ENCODE measurements at places on chromosomes 5 and 9.

GRCh38 chr5:16660982-16661381 lies 44.2 kb upstream of the RETREG1 start:
- DNase-seq, result no peak

- DNase-seq, result peak; percentile 52
These were observed 53.4 kb downstream of the PLPP1 start for GRCh38 chr5:55481293-55481855.

DNA sequence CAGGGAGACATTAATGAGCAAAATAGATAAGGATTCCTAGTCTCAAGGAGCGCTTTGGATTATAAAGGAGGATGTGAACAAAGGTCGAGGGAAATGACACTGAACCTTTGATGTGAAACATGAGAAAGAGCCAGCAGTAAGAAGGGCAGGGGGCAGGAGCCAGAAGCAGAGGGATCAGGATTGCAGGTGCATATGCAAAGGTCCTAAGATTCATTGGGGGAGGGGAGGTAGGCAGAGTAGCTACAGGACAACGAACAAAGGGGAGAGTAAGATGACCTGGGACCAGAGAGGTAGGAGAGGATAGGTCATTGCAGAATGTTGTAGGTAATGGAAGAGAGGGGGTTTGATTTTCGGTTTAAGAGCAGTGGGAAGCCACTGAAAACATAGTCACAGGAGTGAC lies 129.2 kb upstream of the TRPM3 start:
- DNase-seq, result no peak

DNA sequence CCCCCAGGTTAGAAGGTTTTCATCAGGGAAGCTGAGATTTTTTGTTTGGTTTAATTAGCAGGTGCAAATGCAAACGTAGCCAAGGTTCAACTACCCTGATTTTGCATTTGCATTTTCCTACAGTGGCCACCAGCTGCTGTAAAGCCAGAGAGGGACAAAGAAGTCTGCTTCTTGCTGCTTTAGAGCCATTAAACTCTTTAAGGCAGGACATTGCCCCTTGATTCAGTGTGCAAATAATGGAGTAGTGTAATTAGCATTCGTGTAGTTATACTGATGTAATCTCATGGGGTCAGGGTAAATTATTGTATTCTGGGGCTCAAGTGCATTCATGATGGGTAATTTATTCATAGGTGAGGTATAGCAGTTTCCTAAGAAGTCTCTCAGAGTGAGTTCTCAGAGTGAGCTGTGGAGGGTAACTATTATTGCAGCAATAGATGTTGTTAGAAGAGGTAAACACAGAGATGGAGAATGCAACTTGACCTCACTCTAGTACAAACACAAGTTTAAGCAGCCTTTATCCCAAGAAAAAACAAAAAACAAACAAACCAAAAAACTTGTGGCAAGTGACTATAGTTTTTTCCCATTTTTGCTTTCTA lies 526.5 kb downstream of the KIF4B start:
- no peak for DNase-seq

GRCh38 chr9:134063088-134063570 lies 4.7 kb downstream of the BRD3 start:
- no peak for DNase-seq

- peak; percentile 77 for DNase-seq
These were observed 148.1 kb upstream of the DMRT1 start for GRCh38 chr9:693201-694091.

GRCh38 chr9:87528969-87529368 lies 31.3 kb downstream of the DAPK1 start:
- no peak for DNase-seq

- DNase-seq, result no peak
These were observed 47.8 kb downstream of the PTTG1 start for GRCh38 chr5:160469156-160470144.

GRCh38 chr5:142091922-142092321 lies 16.7 kb upstream of the NDFIP1 start:
- DNase-seq, result no peak

GRCh38 chr5:107268241-107268640 lies 402.5 kb downstream of the EFNA5 start:
- peak; percentile 67 for DNase-seq

DNA sequence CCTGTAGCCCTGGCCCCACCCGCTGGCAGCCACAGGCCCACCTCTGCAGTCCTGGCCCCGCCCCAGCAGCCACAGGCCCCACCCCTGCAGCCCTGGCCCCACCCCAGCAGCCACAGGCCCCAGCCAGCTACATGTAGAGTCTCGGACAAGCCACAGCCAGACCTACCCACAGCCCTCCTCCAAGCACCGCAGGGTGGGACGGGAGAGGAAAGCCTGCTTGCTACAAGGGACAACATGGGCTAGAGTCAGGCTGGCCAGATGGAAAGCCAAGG lies 49.5 kb upstream of the SARDH start:
- DNase-seq, result no peak

DNA sequence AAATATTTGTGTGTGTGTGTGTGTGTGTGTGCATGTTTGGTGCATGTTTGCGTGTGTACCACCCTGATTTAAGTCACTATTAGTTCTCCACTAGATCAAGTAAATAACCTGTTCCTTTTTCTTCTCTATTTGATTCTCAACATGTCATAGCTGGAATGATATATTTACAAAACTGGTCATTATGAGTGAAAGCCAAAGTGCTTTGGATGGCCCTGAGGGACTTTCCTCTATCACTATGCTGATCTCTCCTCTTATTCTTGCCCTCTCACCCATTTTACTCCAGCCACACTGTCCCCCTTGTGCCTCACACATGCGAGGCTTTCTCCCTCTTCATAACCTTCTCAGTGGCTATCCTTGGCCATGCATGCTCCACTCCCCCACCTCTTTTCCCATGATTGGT lies 144.6 kb upstream of the NMUR2 start:
- no peak for DNase-seq

GRCh38 chr5:43386960-43387362 lies 25.2 kb downstream of the CCL28 start:
- DNase-seq, result peak; percentile 20

DNA sequence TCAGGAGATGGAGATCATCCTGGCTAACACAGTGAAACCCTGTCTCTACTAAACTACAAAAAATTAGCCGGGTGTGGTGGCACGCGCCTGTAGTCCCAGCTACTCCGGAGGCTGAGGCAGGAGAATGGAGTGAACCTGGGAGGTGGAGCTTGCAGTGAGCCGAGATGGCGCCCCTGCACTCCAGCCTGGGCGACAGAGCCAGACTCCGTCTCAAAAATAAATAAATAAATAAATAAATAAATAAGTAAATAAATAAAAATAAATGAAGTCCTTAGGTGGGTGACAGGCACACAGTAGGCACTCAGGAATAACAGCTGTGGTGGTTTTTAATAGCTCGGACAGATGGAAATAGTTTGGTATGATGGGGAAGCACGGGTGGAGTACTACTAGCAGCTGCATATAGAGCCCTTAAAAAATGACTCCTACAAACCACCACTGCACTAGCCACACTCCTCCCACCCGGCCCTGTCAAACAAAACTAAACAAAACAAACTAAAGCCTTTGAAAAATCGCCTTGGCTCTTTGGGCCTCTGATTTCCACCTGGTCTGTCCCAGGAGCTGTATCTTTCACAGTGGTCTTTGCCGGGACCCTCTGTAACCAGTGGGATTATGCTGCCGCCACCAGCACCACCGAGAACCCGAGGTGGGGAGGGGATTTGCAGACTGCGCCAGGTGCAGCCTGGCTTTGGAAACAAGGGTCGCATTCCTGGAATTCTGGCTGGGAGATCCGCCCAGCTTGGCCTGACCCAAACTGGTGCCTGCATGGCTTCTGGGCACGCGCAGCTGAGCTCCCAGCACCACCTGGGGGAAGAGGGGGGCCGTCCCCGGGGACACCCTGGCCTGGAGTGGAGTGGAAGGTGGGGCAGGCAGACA lies 5.1 kb upstream of the WDR5 start:
- DNase-seq, result no peak

- no peak for DNase-seq
These were observed 10.2 kb downstream of the STX17 start for GRCh38 chr9:99916650-99917049.

DNA sequence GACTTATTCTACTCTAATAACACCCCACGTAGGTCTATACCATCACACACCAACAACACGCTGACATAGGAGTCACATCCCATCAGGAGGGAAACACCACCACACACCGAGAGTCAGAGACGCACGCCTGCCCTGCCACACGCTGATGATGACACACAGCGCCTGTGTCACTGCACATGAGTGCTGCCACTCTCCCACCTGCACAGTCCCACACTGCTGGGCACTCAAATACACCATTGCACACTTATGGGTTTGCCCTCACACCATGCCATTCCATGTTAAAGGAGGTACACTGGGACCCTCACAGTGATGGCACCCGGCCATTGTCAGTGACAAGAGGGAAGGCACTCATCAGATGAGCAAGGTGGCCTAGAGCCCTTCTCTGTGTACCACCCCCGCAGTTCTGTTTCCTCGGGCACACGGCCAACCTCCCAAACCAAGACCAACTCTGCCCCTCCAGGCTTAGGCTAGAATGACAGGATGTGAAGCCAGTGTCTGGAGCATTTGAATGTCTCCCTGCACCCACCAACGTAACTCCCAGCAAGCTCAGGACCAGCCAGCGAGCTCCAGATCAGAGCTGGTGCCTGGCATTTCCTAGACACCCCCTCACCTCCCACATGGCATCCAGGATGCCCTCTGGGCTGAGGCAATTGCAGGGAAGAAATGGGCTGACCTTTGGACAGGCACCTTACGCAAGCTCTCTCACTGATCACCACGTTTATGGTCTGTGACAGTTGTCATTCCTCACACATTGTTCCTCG lies 3.6 kb upstream of the CPLX2 start:
- DNase-seq, result peak; percentile 20

DNA sequence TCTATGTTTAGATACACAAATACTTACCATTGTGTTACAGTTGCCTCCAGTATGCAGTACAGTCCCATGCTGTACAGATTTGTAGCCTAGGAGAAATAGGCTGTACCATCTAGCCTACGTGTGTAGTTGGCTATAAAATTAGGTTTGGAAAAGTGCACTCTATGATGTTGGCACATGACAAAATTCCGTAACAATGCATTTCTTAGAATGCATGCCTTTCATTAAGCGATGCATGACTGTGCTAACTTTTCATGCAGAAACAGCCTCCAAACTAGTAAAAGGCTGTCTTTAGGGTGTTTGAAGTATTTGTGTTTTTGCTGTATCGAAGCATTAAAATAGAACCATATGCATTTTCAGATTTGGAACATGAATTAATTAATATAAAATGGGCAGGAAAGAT lies 157.9 kb downstream of the RMI1 start:
- DNase-seq, result no peak

DNA sequence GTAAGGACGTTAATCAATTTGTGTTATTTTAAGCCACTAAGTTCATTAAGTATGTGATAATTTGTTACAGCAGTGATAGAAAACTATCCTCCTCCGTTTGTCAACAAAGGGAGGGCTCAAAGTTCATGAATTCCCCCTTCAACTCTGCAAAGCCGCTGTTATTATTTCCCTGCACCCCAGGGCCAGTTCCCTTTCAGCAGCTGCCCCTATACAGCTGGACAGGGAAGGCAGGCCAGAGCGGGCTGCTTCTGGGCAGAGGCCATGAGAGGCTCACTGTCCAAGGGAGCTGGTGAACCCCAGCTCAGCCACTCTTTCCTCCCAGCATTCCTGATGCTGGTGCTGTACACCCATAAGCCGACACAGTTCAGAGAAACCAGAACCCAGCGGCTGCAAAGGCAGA lies 102.4 kb upstream of the GPR151 start:
- no peak for DNase-seq
